CD4-positive, alpha-beta T cell treated with Interleukin-1 beta for 1 hour (primary cell): ENCODE measurements at places on chromosomes 7 and 10.
A peak's percentile ranks its signal among the peaks of the same experiment; 100 is the strongest.

DNA sequence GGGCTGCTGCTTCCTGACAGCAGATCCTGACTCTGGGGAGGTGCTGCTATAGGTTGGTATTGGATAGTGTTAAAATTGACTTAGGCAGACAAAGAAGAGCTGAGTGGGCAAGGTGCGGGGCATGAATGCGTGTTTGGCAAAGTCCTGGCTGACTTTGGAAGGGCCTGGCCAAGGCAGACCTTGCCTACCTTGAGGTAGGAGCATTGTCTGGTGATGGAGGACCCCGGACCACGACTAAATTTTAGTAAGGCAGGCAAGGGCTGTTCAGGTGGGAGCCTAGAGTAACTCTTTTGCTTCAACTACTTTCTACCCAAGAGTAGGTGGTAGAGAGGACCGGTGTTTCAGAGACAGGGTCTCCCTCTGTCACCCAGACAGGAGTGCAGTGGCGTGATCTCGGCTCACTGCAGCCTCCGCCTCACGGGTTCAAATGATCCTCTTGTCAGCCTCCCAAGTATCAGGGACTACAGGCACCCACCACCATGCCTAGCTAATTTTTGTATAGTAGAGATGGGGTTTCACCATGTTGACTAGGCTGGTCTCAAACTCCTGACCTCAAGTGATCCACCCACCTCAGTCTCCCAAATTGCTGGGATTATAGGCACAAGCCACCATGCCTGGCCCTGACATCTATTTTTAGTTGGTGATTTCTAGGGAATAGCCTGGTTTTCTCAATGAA, 12.2 kb upstream of the LAT2 start:
- no peak for DNase-seq

- DNase-seq, result peak; percentile 29
Observed at GRCh38 chr10:91632671-91633550, at the start of gene PPP1R3C. Gene PPP1R3C, minus strand, starts transcription at chr10:91633071. Its CDS starts 102 bp downstream, at chr10:91632969.

DNA sequence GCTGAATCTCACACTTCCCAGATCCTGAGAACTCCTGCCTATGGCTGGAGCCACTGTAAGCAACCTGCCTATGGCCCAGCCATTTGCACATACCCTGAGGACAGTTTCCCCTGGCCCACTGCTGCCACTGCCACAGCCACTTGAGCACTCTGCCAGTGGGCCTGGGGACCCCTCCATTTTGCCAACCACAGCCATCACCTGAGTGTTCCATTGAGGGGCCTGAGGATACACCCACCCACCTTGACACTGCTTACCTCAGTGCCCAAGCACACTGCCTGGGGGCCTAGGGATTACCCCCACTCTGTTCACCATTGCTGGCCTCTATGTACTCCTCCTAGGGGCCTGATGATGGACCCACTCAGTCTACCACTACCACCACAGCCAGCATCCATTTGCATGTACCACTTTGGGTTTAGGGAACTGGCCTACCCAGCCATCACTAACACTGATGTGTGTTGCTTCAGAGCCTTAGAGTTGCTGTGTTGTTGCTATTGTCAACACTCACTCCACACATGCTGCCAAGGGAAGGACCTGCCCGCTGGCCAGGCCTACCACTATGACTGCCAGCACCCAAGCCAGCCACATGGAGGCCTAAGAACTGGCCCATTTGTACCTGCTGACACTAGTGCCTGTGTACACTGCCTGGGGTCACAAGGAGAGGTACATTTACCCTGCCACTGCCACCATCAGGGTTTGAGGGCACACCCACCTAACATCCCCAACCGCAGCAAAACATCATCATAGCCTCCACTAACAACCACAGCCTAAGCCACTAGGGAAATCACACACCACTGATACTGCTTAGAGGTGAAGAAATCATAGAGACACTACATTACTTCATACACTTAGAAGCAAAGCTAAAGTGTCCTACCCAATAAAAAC, 45.9 kb upstream of the ANTXRL start:
- DNase-seq, result peak; percentile 5

- DNase-seq, result no peak
Observed at GRCh38 chr7:22855049-22855392, 32.4 kb upstream of the TOMM7 start.

DNA sequence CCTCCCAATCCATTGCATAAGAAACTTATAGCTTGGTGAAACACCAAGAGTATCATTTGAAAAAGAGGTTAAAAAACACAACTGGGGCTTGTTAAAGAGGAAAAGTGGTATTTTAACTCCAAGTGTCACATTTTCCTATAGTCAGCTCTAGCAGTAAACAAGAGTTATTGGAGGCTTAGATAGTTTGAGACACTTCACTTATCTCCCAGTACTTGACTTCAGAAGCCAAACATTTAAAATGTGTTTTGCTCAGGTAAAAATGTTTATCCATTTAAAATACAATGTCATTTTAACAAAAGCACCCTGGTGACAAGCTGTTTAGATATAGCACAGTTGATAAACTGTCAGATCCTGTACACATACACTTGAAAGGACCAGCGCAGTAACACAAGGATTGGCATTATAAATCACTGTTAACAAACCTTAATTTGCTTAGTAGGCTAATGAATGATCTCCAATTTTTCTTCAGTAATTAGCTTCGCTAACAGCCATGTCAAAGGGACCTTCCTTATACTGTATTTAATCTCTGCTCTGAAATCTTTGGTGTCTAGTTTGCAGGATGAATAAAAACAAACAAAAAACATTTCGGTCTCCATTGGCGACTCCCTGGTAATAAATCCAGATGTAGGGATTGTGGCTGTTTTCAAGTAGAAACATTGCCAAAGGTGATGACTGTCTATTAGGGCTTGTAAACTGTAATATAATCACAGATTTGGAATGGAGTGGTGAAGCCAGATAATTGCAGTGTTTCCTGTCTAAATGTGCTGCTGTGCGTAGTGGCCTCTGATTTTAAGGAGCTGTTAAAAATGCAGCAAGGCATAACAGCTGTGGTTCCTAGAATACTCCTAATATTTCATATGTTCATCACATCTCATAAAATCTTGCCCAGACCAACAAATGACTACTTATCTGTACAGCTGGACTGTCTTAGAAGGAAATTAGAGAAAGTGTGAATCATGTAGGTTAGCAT, 545.1 kb downstream of the AUTS2 start:
- no peak for DNase-seq

- DNase-seq, result no peak
Observed at GRCh38 chr10:113071446-113071845, 121.4 kb downstream of the TCF7L2 start.

DNA sequence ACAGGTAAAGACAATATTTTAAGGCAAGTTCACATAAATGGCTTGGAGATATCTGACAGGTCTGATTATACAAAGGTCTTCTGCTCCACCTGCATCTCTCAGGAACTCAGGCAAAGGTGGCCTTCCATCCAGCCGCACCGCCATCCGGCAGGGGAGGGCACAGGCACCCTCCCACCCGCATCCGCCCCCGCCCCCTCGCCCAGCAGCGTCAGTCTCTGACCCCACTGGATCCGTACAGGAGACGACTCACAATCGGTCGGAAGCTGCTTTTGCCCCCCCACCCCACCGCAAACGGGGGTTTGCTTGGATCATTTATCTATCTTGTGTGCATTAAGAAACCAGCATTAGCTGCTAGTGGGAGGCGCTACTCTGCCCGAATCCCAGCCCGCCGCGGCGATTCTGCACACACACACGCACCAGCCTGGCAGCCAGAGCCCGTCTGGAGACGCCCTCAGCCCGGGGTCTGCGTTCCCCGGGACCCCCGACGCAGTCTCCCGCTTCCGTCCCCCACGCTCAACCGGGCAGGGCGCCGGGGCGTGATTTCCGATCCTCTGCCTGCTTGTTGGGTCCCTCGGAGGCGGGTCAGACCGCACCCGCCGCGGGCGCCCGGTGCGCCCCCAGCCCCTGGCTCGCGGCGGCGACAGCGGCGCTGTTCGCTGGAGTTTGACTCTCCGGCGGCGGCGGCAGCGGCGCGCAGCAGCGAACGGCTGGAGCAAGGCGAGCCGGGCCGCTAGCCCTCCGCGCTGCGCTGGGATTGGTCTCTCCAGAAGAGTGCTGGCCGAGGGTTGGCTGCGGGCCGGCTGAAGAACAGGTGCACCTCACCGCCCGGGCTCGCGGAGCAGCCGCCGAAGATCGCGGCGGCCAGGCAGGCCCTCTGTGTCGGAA, 820 bp upstream of the NRG3 start:
- DNase-seq, result no peak

DNA sequence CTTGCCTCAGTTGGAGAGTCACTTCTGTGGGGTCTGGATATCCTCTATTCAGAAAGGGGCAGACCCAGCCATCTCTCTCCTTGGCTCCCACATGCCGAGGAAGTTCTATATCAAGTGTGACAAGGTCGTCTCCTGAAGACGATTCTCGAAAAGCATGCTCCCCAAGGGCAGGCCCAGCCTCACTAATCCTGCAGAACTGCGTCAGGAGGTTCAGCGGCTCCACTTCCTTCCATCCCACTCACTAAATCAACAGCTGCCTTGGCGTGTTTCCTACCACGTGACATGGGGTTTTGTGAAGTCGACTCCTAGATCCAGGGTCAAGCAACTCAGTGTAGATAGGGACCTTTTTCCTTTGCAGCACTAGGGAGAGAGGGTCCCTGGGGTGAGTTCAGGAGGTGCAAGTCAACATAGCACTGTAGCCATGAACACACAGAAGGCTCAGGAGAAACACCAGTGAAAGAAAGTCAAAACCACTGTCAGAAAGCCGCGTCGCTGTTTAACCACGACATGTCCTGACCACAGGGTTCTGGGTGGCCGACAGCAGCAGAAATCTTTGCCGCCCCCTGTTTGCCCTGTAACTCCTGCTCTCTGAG, 156.4 kb downstream of the PRPF18 start:
- DNase-seq, result no peak

GRCh38 chr7:78041423-78041822, 242.8 kb downstream of the PHTF2 start:
- no peak for DNase-seq

DNA sequence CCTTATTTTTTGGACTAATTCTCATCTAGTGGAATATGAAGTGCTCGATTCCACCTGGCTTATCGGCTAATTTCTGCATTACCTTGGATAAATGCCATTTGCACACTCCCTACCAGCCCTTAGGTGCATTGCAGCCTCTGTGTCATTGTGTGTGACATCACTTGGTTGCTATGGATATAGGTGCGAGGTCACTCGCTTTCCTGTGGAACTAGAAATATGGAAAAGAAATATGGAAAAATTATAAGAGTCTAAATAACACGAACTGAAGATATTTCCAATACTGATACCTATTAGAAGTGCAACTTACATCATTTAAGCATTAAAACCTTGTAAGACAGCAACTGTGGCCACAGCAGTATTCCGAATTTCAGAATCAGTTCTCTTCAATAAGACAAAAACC, 2.0 kb downstream of the YWHAG start:
- DNase-seq, result no peak

DNA sequence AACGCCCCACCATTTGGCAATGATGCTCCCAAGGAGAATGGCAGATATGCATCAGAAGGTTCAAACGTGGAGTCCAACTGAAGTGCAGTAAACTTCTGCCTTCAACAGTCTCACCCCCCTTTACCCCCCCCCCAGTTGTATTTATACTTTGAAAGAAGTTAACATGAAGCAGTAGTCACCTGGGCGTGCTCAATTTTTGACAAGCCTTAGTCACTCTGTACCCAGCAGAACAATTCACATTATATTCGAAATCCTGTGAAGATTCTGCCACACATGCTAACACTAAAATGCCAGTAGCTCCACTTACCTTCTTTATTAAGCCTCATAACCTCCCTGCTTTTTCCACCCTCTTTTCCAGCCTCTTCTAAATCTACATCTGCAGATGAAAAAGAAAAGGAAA, 894 bp downstream of the ATXN7L1 start:
- DNase-seq, result no peak

- DNase-seq, result no peak
Observed at GRCh38 chr7:130505753-130506152, 13.9 kb downstream of the MEST start.

DNA sequence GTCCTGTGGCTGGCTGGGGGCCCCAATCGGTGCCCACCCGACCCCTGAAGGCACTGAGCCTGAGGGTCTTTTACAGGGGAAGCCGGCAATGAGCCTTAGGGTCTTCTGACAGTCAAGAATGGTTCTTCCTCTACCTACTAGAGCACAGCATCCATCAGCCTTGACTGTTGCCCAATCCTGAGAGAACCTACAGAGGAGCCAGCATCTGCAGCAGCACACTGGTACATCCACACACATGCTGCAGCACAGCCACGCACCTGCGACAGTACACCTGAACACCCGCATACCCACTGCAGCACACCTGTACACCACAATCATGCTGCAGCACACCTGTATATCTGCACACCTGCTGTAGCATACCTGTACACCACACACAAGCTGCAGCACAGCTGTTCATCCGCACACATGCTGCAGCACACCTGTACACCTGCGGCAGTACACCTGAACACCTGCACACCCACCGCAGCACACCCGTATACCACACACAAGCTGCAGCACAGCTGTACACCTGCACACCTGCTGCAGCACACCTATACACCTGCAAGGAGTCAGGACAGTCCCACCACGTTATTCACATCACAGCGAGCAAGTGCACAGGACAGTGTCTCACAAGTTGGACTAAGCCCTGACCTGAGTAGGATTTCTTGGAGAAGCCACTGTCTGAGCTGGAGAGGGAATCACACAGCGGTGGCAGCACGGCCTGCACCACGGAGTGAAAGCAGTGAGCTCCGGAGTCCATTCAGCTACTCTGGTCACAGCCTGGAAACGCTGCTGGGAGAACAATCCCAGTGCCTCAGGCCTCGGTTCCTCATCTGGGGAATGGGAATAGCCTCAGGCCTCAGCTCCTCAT, 56.4 kb downstream of the VIPR2 start:
- DNase-seq, result no peak

DNA sequence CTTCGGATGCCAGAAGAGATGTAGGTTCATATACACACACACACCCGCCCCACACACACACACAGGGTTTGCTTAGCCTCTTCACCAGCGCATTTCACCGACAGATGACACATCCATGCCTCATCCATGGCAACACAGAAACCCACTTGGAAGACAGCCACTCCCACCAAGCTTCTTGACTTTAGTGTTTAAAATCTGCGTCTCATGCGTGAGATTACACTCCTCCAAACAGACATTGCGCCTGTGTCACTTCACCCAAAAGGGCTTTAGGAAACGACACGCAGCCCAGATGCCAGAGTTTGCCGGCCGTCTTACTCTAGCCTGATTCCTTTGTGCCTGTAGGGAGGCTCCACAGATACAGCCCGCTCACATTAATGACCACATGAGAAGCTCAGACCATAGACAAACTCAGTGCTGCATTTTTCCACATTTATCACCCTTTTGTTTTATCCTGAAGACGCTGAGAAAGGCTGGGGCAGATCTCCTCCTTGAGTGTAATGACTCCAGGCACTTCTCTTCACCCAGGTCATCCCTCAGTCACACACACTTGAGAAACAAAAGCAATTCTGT, 73.8 kb downstream of the DIP2C start:
- no peak for DNase-seq

- no peak for DNase-seq
Observed at GRCh38 chr10:91514787-91515186, 104.6 kb downstream of the HECTD2 start.
